Body of pancreas (tissue), 4 donors: ENCODE measurements at places on chromosomes 11 and 22. TPM values are rescaled to one million over a fixed set of nuclear protein-coding genes. Genes with fewer than 3 reads are reported as not detected.

DNA sequence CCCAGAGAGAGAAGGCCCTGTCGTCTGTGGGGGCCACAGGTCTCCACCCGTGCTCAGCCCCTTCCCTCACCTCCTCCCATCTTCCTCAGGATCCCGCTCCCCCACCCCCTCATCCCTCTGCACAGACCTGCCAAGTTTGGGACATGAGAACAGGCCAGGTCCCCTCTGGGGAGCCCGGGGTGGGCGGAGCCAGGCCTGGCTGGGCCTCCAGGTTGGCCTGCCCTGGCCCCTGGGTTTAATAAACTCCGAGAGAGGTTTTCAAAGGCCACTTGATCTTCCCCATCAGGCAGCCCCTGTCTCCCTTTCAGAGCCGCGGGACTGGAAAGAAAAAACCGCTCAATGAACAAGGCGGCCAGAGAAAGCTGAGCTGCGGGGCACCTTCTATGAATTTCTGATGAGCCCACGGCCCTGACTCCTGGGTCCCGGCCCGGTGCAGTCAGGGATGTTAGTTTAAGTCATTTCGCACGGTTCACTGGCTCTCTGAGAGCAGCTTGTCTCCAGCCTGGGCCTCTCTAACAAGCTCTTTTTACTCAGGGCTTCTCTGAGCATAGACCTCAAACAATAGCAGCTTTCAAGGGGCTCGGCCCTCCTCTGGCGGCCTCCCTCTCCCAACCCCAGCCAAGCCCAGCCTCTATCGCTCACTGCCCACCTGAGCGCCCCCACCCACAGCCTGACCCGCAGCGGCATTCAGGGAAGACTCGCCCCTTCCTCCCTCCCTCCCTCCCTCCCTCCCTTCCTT lies 64.8 kb downstream of the RPUSD4 start:
- H3K27ac ChIP-seq, result no peak overlapping the region
- no peaks in the 10 kb centered on the region for H3K36me3 ChIP-seq
- H3K4me1 ChIP-seq, result peaks cover 8% of the 10 kb centered on the region

DNA sequence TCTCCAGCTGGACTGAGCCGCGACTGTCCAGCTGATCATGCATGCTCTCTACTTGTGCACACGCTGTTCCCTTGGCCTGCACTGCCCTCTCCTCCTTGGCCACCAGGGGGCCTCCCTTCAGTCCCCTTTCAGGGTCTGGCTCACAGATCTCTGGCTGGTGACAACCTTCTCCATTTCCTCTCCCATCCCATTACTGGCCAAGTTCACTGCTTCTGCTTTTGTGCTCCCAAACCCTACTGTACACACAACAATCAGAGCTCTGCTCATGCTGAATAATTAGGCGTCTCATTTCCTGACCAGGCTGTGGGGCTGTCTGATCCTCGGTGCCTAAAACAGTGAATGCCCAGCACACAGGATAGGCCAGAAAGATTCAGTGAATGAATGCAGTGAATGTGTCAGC lies 224.0 kb upstream of the NARS2 start:
- no peaks in the 10 kb centered on the region for H3K27me3 ChIP-seq
- H3K4me3 ChIP-seq, result no peak overlapping the region
- peaks cover 64% of the 10 kb centered on the region for H3K4me1 ChIP-seq
- DNase-seq, result peak; percentile 70
- H3K27ac ChIP-seq, result no peak overlapping the region

DNA sequence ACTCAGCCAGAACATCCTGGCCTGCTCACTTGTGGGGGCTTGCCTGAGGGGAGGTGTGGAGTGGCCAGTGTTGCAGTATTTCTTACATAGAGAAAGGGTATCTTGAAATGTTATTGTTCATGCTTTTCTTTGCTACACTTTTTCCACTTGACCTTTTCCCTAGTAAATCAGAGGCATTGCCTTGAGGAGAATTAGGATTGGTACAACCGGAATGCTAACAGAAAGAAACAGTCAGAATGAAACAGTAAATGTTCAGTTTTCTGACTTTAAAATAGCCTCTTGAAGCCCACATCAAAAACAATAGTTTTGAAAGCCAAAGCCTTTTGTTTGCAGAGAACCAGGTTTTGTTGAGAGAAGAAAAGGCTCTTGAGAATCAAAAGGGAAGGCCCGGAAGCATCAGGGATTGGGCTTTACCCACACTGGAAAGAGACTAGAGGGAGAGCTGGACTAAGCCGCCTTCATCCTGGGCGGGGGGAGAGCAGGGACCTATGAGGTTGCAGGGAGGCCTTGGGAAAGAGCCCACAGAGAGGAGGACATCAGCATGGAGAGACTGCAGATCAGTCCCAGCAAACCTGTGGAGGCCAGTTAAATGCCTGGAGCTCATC lies 12.4 kb downstream of the ADM start:
- no peak overlapping the region for H3K27ac ChIP-seq
- no peak overlapping the region for H3K4me3 ChIP-seq
- H3K27me3 ChIP-seq, result no peaks in the 10 kb centered on the region
- H3K4me1 ChIP-seq, result peaks cover 1% of the 10 kb centered on the region
- no peaks in the 10 kb centered on the region for H3K36me3 ChIP-seq

- H3K27ac ChIP-seq, result no peak overlapping the region
- no peaks in the 10 kb centered on the region for H3K4me1 ChIP-seq
- no peak for DNase-seq
- no peak overlapping the region for H3K4me3 ChIP-seq
- no peaks in the 10 kb centered on the region for H3K27me3 ChIP-seq
Observed at GRCh38 chr11:106614262-106614661, 404.0 kb downstream of the GUCY1A2 start.

DNA sequence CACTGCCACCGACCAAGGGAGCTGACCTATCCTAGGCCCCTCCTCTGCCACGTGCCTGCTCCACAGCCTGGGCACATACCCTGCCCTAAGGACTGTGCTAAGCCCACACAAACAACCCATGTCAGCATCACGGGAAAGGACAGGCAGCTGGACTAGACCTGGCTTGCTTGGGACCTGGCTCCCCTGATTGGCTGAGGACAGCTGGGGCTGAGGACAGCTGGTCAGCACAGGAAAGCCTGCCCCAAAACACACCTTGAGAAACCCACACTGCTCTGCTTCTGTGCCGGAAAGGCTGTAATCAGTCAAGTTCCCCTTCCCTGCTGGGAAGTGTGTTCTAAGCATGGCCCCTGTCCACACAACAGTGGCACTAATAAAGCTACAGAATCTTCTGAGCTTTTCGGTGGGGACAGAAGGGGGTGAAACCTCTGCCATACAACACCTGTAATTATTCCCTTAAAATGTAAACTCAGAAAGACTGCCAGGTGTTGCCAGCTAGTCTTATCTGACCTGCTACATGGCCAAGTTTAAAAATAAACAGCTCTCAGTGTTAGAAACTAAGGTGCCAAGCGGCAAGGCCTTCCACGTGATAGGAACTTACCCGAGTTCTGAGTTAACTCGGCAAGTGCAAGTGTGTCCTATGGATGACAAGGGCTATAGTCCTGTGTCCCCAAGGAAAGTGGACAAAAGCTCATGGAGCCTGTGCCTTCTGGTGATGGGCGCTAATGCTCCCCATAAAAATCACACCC lies 35.7 kb upstream of the ARFGAP3 start:
- H3K36me3 ChIP-seq, result no peaks in the 10 kb centered on the region
- H3K4me1 ChIP-seq, result peaks cover 96% of the 10 kb centered on the region
- H3K27ac ChIP-seq, result peak overlapping the region; percentile 96
- H3K4me3 ChIP-seq, result no peak overlapping the region

- H3K4me1 ChIP-seq, result no peaks in the 10 kb centered on the region
- no peak overlapping the region for H3K4me3 ChIP-seq
- no peak overlapping the region for H3K27ac ChIP-seq
- H3K27me3 ChIP-seq, result no peaks in the 10 kb centered on the region
Observed at GRCh38 chr11:74641289-74641688, 48.9 kb downstream of the POLD3 start.

- no peaks in the 10 kb centered on the region for H3K27me3 ChIP-seq
- no peak overlapping the region for H3K4me3 ChIP-seq
- no peak for DNase-seq
- H3K4me1 ChIP-seq, result peaks cover 86% of the 10 kb centered on the region
- peak overlapping the region; percentile 84 for H3K27ac ChIP-seq
- H3K36me3 ChIP-seq, result no peaks in the 10 kb centered on the region
Observed at GRCh38 chr22:26549902-26550497, 37.7 kb upstream of the TFIP11 start.

DNA sequence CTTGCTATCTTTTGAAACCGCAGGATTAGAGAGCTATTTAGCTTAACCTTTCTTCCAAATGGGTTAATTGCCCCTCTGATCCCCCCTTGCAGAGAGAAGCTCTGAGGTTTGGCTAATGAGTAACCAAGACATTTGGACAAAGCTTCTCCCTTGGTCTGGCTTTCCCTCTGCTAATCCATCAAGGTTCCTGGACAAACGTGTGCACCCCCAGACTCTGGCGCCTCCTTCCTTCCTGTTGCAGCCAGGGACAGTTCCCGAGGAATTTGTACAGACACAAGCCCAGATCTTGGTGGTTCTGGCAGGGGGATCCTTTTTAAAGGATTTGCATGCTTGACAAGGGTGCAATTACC lies 1.6 kb downstream of the KIAA1671 start:
- H3K27ac ChIP-seq, result peak overlapping the region; percentile 87
- DNase-seq, result no peak
- no peaks in the 10 kb centered on the region for H3K27me3 ChIP-seq
- H3K36me3 ChIP-seq, result no peaks in the 10 kb centered on the region
- no peak overlapping the region for H3K4me3 ChIP-seq
- peaks cover 33% of the 10 kb centered on the region for H3K4me1 ChIP-seq

DNA sequence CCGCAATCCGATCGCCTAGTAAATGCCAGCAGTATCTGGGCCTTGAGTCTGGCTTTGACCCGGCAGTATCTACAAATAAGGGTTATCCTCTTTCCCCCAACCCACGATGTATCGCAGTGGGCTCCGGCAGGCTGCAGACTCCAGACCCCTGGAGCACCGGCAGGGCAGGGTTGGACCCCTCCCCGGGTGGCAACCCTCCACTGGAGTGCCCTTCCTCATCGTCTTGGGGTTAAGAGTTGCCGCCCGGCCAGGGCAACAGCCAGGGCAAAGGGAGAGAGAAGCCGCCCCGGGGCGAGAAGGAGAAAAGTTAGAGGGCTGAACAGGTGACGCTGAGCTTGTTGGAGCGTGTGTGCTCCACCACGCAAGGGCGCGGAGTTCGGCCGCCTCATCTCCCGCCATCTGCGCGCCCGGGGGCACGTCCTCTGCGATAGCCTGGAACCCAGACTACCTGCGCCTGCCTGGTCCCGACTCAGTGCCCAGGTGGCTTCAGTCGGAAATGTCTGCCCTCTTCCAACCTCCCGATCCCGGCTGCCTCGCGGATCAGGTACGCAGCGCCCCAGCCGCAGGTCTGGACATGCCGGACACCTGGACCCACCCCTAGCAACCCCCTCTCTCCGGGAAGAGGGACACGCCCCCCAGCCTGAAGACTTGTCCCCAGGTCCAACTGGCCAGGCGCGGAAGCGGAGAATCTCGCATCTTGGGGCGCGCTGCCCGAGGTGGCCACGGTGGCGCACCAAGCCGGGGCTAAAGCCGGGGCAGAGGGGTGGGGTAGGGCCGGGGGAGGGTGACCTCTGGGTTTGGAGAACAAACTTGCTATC lies 1.2 kb downstream of the DSCAML1 start:
- no peak overlapping the region for H3K27ac ChIP-seq
- H3K4me3 ChIP-seq, result no peak overlapping the region
- peaks cover 21% of the 10 kb centered on the region for H3K4me1 ChIP-seq
- no peak for DNase-seq
- no peaks in the 10 kb centered on the region for H3K36me3 ChIP-seq

GRCh38 chr22:27878541-27878940 lies 40.5 kb downstream of the PITPNB start:
- H3K4me3 ChIP-seq, result no peak overlapping the region
- H3K27me3 ChIP-seq, result no peaks in the 10 kb centered on the region
- no peak overlapping the region for H3K27ac ChIP-seq
- no peaks in the 10 kb centered on the region for H3K36me3 ChIP-seq
- peaks cover 48% of the 10 kb centered on the region for H3K4me1 ChIP-seq

GRCh38 chr11:7032692-7033091 lies 12.4 kb downstream of the NLRP14 start:
- no peaks in the 10 kb centered on the region for H3K4me1 ChIP-seq
- H3K27me3 ChIP-seq, result no peaks in the 10 kb centered on the region
- H3K36me3 ChIP-seq, result no peaks in the 10 kb centered on the region
- H3K27ac ChIP-seq, result no peak overlapping the region

- peak; percentile 59 for DNase-seq
- H3K27me3 ChIP-seq, result no peaks in the 10 kb centered on the region
- no peaks in the 10 kb centered on the region for H3K36me3 ChIP-seq
Observed at GRCh38 chr11:2376751-2377451, at the start of gene CD81. Gene CD81 (plus strand): TSS chr11:2377310. CDS start chr11:2377550, 240 bp downstream.

- H3K4me3 ChIP-seq, result no peak overlapping the region
- no peaks in the 10 kb centered on the region for H3K36me3 ChIP-seq
- H3K4me1 ChIP-seq, result peaks cover 19% of the 10 kb centered on the region
- no peak for DNase-seq
- H3K27ac ChIP-seq, result no peak overlapping the region
Observed at GRCh38 chr11:45927332-45927683, 4.9 kb downstream of the LARGE2 start.

DNA sequence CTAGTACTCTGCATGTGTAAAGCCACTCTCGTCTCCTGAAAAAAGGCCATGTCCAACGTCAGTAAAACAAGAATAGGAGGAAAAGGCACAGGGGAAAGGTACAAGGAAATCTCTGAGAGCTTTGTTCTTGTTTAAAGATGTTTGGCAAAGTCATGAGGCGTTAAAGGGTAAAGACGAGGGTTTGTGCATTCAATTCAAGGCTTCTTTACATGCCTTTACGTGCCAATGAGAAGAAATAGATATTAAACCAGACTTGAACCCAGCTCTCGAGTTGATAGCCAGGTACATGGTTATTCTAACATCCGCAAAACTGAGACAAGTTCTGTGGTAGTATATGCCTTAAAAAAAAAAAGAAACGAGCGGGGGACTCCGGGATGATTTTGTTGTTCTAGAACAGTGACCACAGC lies 704 bp upstream of the CFL1 start:
- peaks cover 51% of the 10 kb centered on the region for H3K4me1 ChIP-seq
- H3K27ac ChIP-seq, result peak overlapping the region; percentile 93

GRCh38 chr22:22759371-22759770 lies 115.0 kb downstream of the GGTLC2 start:
- peaks cover under 1% of the 10 kb centered on the region for H3K4me1 ChIP-seq
- H3K27ac ChIP-seq, result no peak overlapping the region
- no peak for DNase-seq
- no peaks in the 10 kb centered on the region for H3K27me3 ChIP-seq
- H3K4me3 ChIP-seq, result no peak overlapping the region

DNA sequence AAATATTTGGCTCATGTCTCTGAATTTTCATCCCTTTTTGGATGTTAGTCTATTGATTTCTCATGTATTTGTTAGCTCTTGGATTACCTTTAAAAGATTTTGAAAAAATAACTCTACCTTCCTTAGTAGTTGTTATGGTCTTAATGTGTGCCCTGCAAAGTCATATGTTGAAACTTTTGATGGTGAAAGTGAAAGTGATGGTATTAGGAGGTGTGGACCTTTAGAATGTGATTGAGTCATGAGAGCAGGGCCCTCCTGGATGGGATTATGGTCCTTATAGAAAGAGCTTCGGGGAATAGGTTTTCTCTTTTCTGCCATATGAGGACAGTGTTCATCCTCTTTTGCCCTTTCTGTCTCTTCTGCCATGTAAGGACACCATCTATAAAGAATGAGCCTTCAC lies 33.6 kb upstream of the MPPED2 start:
- H3K27ac ChIP-seq, result no peak overlapping the region
- no peaks in the 10 kb centered on the region for H3K36me3 ChIP-seq
- no peak overlapping the region for H3K4me3 ChIP-seq
- DNase-seq, result no peak
- H3K4me1 ChIP-seq, result no peaks in the 10 kb centered on the region

HBG2 gene
- total RNA-seq, result not detected

APOL5 gene
- total RNA-seq, result not detected

OR56A1 gene
- total RNA-seq, result not detected

CPT1B gene
- 8.3 TPM for total RNA-seq

GNG3 gene
- total RNA-seq, result 1.0 TPM

CBX7 gene
- 41.2 TPM for total RNA-seq

CDCA5 gene
- not detected for total RNA-seq

USP28 gene
- 31.0 TPM for total RNA-seq

HOATZ gene
- total RNA-seq, result not detected

GUCY1A2 gene
- 4.4 TPM for total RNA-seq
